ENCODE measurements at places on chromosomes 3 and 15.

GRCh38 chr3:28103861-28104260 lies 137.6 kb upstream of the CMC1 start:
- no peak for DNase-seq

DNA sequence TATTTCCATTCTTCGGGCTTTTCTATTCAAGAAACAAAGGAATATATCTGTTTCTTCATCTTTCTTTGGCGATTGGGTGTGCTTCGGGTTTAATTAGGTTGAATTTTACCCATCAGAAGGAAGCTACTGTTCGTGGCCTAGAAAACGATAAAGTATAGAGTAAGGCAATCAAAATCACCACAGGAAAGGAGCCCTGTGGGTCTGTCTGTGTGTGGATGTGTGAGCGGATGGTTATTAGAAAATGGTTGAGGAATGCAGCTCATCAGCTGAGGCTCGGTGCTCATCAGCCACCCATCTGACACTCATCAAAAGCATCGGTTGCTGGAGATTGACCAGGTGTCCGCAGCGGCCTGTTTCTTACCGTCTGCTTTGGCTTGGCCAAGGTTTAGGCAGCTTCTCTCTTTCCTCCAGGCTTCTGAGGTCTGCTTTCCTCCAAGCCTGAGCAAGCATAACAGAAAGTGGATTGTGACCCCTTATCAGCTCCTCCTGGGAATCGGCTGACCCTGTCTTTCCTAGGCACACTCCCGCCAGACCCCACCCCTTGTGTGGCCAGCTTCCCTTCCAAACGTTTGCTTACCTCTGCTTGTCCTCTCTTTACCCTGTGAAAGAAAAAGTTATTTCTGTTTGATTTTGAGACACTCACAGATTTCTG lies 17.6 kb upstream of the ISLR start:
- DNase-seq, result no peak

- DNase-seq, result no peak
Measured at GRCh38 chr15:38905632-38906031, 341.0 kb upstream of the RASGRP1 start.

- DNase-seq, result no peak
Measured at GRCh38 chr15:56460071-56460470, 4.9 kb downstream of the MNS1 start.

DNA sequence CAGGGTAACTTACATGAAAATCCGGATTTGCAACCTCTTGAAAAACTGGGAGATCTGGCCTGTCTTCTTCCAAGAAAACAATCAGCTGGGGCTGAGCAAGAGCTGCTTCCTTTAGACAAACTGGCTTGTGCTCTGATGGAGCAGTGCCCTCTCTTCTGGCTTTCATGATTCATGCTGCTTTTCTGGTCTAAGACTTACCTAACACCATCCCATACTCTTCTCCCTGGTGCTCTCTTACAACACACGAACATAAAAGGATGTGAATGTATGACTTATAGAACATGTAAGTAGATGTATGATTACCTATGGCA lies 9.9 kb downstream of the TJP1 start:
- no peak for DNase-seq

- DNase-seq, result peak; percentile 78
Measured at GRCh38 chr3:158672215-158673176, at the start of gene LXN. LXN (minus strand) TSS chr3:158672648; CDS start chr3:158672478, 170 bp downstream.

- no peak for DNase-seq
Measured at GRCh38 chr3:105427332-105427731, 60.6 kb downstream of the ALCAM start.

DNA sequence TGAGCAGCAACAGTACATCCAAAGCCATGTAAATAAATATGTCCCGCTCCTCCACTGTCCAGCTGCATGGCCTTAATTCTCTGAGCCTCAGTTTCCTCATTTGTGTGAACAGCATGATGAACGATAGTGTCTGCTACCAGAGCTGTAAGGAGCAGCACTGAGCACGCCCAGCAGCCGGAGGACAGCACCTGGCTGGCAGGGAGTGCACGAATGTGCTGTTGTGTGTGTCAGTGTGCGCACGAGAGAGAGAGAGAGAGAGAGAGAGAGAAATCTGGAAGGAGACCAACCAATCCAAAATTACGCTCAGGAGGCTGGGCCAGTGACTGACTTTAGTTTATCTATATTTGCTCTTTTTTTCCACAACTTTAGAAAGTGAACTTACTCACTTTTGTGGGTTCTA lies 26.6 kb upstream of the PLXNA1 start:
- no peak for DNase-seq

GRCh38 chr15:41367418-41367817 lies 34.7 kb downstream of the NUSAP1 start:
- no peak for DNase-seq

GRCh38 chr3:149277331-149277813 lies 55.7 kb upstream of the CP start:
- DNase-seq, result no peak

DNA sequence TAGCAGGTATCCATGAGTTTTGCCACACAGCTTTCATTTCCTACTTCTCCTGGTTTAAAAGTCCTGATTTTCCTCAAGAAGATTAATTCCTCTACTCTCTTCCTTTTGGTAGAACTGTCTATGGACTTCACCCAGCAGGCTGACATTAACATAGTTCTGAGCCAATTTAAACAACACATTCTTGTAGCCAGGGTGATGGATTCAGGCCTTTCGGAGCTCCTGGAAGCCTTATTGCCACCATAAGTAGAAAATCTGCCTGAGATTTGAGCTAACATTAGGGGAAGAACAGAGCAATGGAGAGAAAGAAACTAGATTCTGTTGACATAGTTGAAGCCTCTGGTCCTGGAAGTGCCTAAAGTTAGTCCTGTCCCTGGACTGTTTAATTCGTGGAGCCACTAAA lies 449.8 kb downstream of the TAFA4 start:
- DNase-seq, result no peak

DNA sequence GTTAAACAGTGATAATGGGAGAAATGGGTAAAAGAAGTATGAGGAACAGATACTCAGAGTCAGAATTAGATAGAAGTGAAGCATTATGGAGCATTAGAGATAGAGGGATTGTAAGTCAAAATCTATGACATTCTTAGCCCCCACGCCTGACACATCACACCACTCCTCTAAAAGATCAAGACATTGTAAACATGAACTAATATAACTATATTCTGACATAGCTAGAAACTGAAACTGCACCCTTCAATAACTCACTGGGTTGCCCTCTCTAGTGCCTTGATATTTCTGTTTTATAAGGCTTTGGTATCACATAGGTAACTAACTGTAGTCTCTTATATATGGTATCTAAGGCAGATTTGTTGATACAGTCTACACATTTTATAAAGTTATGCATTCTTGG lies 684.3 kb upstream of the DPPA4 start:
- no peak for DNase-seq

DNA sequence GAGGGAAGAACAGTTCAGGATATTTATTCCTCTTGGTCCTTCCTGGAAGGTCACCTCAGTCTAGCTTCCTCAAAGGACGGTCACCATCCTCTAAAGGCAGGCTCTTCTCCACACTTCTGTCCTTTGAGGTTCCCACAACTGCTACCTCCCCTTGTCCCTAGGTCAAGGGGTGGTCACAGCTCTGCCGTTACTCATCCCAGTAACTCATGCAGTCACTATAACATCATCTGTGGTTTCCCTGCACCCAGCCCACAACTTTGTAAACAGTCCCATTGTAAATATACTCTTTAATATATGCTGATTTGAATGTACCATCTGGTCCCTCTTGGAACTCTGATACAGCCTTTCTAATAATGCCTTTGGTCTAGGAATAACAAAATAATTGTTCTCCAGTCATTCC lies 887.4 kb downstream of the FHIT start:
- DNase-seq, result no peak

GRCh38 chr15:38320181-38320580 lies 67.5 kb downstream of the SPRED1 start:
- no peak for DNase-seq

DNA sequence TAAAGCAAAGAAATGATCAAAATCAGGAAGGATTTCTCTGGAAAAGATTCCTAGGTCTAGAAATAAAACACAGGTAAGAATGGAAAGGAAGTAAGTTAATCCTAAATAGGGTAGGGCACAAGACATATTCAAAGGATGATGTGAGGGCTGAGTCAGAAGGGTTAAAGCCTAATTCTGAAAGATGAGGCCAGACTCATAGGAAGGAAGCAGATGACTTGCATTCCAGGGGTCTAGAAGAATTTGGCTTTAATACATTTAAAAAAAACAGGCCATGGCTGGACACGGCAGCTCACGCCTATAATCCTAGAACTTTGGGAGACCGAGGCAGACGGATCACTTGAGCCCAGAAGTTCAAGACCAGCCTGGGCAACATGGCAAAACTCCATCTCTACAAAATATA lies 3.2 kb downstream of the SSR3 start:
- DNase-seq, result no peak

- DNase-seq, result no peak
Measured at GRCh38 chr3:149180057-149180573, 41.5 kb downstream of the CP start.

DNA sequence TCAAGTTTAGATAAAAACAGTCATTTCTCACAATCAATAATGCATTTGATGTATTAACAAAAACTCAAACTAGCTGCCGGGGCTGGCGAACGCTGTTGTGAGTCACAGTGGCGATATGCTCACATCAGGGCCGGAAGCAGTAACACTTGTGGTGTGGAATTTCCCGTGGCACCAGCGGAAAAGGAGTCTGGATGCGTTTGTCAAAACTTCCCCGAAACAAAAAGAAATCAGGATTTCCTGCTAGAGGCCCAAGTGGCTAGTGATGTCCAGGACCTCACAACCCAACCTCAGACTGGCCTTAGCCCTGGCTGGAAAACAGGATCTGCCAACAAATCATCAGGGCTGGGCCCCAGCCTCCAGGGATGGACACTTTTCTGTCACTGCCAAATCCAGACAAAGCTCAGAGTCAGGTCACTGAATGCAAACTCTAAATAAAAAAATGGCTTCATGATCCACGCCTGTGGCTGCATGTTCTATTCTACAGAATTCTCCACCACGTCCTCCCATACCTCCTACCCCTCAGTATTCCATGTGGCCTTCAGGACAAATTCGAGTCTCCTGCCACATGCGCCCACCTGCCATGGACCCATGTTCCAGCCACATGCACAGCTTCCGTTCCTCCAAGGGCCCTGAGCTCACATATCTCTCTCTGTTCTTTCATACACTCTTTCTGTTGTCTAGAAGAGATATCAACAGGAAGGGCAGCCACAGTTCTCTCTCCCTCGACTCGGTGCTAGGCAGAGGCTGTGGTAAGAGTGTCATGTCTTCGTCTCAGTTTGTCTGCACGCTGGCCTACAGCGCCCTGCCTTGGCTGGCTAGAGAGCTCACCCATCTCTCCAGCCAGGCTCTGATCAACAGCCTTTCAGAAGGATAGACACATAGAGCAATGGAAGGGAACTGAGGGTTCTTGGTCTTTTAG lies 35.4 kb downstream of the EHD4 start:
- DNase-seq, result no peak

GRCh38 chr3:194224471-194225417 lies 88.8 kb downstream of the HES1 start:
- DNase-seq, result no peak

GRCh38 chr3:172635588-172635987 lies 75.3 kb downstream of the NCEH1 start:
- no peak for DNase-seq

DNA sequence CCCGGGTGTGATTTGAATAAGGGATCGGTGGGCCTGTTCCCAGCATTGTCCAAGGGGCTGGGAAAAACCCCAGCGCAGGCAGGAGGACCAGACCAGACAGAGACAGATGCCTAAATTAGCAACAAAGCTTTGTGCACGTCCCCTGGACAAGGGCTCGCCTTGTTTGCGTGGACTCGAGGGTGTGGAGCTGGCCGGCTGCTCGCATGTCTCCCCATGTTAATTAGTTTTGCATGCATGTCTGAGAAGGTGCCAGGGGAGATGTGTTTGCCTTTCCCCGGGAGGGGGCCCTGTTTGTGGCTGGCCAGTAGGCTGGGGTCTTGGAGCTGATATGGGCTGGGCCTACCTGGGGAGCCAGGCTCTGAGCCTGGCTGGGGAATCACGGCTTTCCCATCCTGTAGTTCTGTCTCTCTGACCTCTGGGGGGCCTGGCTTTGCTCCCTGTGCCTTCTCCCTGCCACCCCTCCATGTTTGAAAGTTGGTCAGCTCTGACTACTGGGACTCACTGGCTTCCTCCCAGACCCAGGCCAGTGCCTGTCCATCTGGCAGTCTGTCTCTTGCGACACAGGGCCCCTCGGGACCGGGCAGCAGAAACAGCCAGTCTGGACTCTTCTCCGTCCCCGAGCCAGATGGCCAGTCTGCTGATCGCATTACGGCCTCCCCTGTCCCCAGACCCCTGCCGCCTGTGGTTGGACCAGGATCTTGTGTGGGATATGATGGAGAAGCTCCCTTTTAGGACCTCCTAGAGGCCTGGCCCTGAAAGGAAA lies 55.4 kb upstream of the POLG start:
- no peak for DNase-seq

- no peak for DNase-seq
Measured at GRCh38 chr3:117746066-117746465, 1036.5 kb downstream of the TUSC7 start.

DNA sequence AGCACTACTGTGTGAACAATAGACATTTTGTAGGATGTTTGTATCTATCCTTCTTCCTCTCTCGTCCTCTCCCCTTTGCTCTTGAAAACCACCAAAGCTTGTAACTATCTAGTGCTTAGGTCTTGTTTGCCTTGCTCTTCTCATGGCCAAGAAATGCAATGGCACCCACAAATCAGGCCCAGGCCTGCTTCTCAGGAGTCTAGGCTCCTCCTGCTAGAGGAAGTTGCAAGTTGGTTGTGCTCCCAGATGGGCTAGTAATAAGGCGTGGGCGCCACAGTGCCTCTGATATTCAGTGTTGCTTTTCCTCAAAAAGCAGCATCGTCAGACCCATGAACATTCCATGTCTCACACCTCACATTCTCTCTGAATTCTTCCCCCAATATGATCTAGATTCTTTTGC lies 28.7 kb downstream of the ZNF385D start:
- no peak for DNase-seq

DNA sequence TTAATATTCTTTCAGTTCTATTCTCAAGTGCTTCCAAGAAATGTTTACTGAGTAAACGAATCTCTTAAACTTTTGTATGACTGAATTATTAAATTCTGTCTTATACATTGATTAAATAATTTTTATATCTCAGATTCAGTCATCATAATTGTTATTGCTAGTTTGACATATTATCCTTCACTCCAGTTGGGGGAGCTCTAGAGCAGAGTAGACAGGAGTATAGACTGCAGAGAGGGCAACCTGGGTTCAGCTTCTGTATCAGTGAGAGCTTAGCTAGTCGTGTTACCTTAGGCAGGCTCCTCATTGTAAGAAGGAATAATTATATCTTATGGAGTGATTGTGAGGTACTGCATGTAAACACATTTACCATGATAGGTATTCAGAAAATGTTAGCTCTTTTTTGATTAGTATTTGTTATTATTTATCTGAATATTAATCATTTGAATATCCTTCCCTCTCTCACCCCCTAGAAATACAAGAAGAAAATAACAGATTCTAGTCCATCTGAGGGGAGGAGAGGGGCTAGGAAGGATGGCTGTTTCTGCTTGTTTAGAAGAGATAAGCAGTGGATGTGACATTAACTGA lies 31.0 kb upstream of the ZCWPW2 start:
- no peak for DNase-seq
